ENCODE measurements at places on chromosomes 3 and 15. TPM values are rescaled to one million over a fixed set of nuclear protein-coding genes. Genes with fewer than 3 reads are reported as not detected.
A peak's percentile ranks its signal among the peaks of the same experiment; 100 is the strongest.

GRCh38 chr3:179376474-179376873 lies 29.0 kb downstream of the MFN1 start:
- ATAC-seq = no peak

GRCh38 chr3:186366206-186366605 lies 4.2 kb upstream of the DGKG start:
- ATAC-seq = no peak

GRCh38 chr15:67296684-67297083 lies 42.1 kb downstream of the IQCH start:
- ATAC-seq = no peak

GRCh38 chr15:31262143-31262530 lies 64.5 kb upstream of the KLF13 start:
- ATAC-seq = no peak

DNA sequence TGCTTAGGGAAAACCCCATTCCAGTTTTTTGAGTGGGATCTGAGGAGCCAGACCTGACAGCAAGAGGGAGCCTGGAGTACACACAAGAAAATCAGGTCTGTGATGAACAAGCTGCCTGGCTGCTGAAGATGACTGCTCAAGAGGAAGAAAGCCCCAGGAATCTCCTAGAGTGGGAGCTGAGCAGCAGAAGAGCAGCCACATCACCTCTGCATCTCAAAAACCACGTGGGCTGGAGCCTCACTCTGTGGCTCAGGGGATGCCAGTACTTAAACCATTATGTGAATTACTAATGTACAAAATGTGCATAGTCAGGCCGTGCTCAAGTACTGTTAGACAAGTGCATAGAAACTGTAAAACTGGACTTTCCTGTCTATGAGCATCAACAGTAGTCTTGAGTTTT lies 52.4 kb downstream of the SLC9A9 start:
- peak; percentile 99 for ATAC-seq

Gene SH3GL3
- total RNA-seq = 3.3 TPM

Gene EPB42
- not detected for total RNA-seq

GRCh38 chr3:80750637-80751036 lies 982.8 kb upstream of the ROBO1 start:
- no peak for ATAC-seq

GRCh38 chr3:40166997-40167396 lies 142.5 kb upstream of the EIF1B start:
- ATAC-seq = no peak

Gene GOLGA6L2
- total RNA-seq = not detected

Gene RCN2
- total RNA-seq = 25.0 TPM

DNA sequence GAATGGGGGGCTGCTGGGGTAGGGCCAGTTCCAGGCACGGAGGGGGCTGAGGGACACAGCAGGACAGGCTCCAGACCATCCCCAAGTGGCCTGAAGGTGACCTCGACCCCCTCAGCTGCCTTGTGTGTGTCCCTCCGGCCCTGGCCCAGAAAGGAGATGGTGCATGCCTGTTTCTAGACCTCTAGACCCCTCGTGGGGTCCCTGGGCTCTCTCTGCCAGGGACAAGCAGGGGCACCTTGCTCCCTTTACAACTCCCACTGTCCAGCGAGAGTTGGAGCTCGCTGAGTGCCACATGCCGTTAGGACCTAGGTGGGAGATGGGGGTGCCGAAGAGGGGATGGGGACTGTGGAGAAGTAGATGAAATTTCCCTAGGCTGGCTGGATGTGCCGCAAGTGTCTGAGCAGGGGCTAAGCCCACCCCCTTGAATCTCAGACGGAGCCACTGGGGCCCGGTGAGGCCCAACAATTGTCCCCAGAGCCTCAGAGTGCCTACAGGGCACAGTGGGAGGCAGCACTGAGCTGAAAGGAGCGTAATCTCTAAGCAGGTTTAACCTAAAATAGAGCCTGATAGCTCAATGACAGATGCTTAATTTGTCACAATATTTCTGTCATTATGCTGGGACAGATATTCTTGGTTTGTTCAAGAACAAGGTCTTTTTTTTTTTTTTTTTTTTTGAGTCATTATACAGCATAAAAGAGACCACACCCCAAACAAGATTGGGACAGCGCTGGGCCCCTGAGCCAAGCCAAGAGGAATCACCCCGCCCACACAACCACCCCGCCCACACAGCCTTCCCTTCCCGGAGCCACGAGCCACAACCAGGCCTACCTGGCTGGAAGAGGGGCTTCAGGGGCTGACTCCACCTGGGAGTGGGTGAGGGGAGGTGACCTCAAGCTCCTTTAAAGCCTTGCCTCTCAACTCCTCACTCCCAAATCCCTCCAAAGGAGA lies 23.6 kb upstream of the KLF13 start:
- ATAC-seq = peak; percentile 37

- ATAC-seq = no peak
Measured at GRCh38 chr3:14295801-14296200, 106.6 kb upstream of the SLC6A6 start.

DNA sequence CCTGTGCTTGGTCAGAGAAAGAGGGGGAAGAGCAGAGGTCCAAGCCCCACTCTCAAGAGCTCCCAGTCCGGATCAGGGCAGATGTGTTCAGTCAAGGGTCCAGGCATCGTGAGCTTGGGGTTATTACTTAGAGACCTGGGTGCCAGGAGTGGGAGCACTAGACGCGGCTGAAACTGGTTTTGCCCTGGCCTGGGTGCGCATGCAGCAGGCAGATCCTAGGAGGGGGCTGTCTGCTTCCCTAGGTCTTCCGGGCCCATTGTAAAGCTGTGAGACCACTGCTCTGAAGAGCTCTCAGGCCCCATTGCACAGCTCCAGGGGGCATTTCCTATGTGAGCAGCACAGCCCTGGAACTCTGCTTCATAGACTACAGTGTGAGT lies 204.9 kb upstream of the LINGO1 start:
- ATAC-seq = no peak

Gene LOXL1
- total RNA-seq = 5.8 TPM

GRCh38 chr3:116474032-116474780 lies 28.9 kb upstream of the LSAMP start:
- ATAC-seq = no peak

Gene CCK
- total RNA-seq = 0.24 TPM

GRCh38 chr3:97684490-97684889 lies 80.1 kb upstream of the ARL6 start:
- ATAC-seq = peak; percentile 79

DNA sequence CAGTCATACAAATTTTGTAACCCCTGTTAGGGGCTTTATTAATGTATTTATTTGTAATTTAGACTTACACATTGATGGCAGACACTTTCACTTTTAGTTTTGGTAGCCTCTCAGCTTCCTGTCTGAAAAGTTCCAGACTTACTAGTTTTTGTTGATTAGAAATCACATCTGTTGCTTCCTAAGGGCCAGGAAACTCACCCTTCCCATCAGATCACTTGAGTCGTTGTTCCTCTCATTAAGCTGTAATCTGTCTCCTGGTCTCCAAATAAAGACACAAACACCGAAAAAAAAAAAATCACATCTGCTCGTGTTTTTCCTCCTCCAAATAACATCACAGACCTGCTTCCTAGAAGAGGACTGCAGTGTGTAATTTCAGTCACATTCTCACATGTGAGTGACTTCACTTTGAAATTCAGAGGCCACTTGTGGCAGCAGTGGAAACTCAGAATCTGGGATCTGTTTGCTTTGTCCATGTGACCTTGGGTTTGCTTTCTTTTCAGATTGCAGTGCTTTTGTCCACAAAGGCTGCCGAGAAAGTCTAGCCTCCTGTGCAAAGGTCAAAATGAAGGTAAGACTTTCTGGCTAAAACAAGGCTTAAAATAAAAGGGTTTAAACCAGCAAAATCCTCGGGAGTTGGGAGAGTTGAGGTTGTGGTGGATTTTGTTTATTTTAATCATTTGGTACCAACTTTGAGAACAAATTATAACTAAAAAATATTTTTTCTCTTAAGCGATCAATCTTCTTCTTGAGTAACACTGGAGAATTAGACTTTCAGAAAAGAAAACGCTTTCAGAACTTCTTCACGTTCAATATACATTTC lies 87.0 kb downstream of the KLHL25 start:
- no peak for ATAC-seq
